ENCODE measurements at places on chromosomes 1 and 21. TPM values are rescaled to one million over a fixed set of nuclear protein-coding genes. Genes with fewer than 3 reads are reported as not detected.

The BSDC1 gene
- total RNA-seq: 66.5 TPM

The OR10Z1 gene
- total RNA-seq: not detected

The CFAP74 gene
- 1.5 TPM for total RNA-seq

The UBE2Q1 gene
- 69.1 TPM for total RNA-seq

The TCHHL1 gene
- total RNA-seq: 6.5 TPM

The TTC24 gene
- not detected for total RNA-seq

The VSIG8 gene
- not detected for total RNA-seq

The SPRR2B gene
- total RNA-seq: not detected

The ZNF683 gene
- not detected for total RNA-seq

The AQP10 gene
- total RNA-seq: 0.27 TPM

The LCE1A gene
- not detected for total RNA-seq

The C1orf94 gene
- total RNA-seq: not detected

The NBPF3 gene
- total RNA-seq: 13.7 TPM

The CA6 gene
- total RNA-seq: 0.24 TPM

The SIK1 gene
- 17.0 TPM for total RNA-seq

The ELF3 gene
- total RNA-seq: 237 TPM

The ST6GALNAC5 gene
- total RNA-seq: 36.6 TPM

The AADACL3 gene
- not detected for total RNA-seq

The FAM177B gene
- 0.34 TPM for total RNA-seq

The RIPK4 gene
- 13.7 TPM for total RNA-seq

The TFF1 gene
- 136 TPM for total RNA-seq

The B3GALT2 gene
- 3.2 TPM for total RNA-seq

All from type B pancreatic cell (in vitro differentiated cells).